A172 (cell line): ENCODE measurements at places on chromosomes 2 and 18. TPM values are rescaled to one million over a fixed set of nuclear protein-coding genes. Genes with fewer than 3 reads are reported as not detected.

- no peak for DNase-seq
Measured at GRCh38 chr2:208489687-208490086, 83.1 kb downstream of the PTH2R start.

DNA sequence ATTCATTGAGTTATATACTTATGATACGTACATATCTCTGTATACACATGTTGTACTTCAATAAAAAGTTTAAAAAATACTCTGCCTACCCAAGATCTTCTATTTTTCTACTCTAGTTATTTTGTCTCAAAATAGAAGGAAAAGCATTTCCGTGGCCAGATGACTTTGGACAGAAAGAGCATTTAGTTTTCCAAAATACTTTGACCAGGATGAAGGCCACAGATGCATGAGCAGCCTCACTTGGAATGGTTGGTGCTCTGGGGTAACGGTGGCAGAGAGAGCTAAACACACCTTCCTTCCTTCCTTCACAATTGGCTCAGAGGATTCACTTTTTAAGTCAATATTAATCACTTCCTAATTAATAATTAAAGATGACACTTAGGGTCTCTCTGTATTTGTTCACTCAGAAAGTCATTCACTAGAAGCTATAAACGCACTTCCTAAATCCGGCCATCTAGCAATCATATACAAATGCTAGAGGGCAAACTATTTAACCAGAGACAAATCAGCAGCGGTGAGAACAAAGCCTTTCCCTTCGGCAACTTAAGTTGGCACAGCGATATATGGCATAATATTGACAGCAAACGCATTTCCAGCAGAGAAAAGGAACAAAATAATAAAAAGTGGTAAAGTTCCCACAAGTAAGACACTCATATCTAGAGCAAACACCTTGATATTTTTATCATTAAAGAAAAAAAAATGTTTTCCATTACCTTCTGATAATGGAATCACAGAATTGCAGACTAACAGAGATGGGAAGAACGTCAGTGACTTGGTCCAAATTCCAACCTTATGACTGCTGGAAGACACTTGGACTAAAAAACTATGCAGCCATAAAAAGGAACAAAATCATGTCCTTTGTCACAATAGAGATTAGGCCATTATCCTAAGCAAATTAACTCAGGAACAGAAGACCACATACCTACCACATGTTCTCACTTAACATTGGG is 55.9 kb upstream of the NARS1 start:
- no peak for DNase-seq

- DNase-seq, result no peak
Measured at GRCh38 chr2:152930501-152930900, 212.1 kb downstream of the ARL6IP6 start.

DNA sequence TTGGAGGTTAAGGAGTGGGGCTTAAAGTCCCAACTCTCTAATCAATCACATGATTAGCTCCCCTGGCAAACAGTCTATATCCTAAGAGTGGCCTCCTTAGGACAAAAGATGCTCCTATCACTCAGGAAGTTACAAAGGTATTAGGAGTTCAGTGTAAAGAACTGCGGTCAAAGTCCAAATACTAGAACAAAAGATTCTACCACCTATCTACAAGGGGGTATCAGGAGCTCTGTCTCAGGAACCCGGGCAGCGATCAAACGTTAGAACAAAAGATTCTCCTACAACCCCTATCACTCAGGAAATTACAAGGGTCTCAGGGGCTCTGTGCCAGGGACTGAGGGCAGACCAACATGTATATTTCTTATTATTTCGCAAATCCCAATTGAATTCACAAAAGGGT is 58.0 kb downstream of the DTNB start:
- DNase-seq, result no peak

DNA sequence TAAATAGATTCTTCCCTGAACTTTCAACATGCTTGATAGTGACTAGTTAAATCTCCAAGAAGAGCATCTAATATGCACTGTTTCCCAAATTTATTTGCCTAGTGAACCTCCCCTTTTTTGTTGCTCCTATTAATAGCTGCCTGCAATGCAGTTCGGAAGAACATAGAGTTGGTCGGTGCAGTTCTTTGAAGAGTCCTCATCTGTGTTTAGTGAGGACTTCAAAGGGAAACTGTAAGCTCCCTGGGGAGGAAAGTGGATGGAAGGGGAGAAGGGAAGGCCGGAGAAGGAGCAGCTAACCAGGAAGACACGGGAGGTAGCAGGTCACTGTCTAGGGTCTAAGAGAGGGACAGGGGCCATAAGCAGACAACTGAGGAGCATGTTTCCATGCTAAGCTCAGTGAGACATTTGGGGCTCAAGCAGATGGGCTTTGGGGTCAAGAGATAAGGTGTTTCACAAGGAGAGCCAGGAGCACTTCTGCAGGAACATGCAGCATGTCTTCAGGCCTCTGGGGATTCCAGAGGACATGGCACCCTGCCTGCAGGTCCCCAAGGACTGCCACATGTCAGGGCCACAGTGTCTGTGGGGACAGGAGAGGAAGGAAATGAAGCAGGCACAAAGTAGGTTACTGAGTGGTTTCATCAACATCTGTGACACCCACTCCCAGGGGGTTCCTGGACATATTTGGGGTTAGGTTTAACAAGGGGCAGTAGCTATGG is 48.7 kb upstream of the ANXA4 start:
- no peak for DNase-seq

- no peak for DNase-seq
Measured at GRCh38 chr18:32634876-32635431, 137.9 kb downstream of the KLHL14 start.

The OST4 gene
- total RNA-seq, result 334 and 356 TPM in 2 replicates

GRCh38 chr2:33167622-33168245 is 221.0 kb downstream of the LTBP1 start:
- DNase-seq, result no peak

The ZAP70 gene
- total RNA-seq, result not detected in 2 replicates

DNA sequence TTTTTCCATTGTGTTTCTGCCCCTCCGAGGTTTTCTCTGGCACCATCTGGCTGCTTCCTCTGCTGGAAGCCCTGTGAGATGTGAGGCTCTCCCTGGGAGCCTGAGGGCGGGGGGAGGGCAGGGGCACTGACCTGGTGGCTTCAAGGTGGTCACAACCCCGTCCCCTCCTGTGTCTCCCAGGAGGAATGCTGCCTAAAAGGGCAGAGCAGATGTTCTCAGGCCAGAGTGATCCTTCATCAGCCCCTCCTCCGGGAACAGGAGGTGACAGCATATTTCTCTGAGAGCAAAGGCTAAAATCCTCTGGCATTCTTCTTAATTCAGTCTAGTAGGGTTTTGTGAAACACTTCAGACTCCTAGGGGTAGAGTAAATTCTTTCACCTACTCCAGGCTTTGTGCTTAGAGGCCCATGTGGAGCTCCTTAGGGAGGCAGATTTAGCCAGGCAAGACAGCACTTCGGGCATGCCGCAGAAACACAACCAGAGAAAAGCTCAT is 18.3 kb upstream of the GREB1 start:
- DNase-seq, result no peak

DNA sequence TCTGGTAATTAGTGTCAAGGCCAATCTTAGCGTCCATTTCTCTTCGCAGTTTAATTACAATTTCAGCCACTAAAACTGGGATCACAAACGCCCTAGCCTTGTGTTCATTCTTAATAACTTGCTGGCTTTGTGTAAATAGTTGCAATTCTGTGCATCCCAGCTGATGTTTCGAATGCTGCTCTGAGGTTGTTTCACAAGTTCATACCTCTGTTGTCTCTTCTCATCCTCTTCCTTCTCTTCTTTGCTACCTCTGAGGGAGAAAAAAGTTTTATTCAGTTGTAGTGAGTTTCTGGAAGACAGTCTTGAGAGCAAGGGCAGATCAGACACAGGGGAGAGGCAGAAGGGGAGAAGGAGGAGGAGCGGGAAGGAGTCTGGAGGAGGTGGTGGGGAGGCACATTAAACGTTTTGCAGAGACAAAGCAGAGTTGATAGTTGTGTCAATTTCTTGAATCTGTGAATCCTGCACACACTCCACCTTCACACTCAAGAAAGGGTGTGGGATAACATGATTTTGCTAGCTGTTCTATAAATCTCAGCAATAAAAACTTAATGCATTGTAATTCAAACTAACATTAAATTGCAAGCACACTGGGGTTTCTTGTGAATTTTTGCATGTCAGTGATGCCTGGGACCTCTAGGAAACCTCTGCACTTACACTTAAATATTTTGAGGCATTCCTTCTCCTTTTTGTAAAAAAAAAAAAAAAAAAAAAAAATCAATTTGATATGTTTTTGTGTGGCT is 6.8 kb downstream of the MEIS1 start:
- DNase-seq, result no peak

DNA sequence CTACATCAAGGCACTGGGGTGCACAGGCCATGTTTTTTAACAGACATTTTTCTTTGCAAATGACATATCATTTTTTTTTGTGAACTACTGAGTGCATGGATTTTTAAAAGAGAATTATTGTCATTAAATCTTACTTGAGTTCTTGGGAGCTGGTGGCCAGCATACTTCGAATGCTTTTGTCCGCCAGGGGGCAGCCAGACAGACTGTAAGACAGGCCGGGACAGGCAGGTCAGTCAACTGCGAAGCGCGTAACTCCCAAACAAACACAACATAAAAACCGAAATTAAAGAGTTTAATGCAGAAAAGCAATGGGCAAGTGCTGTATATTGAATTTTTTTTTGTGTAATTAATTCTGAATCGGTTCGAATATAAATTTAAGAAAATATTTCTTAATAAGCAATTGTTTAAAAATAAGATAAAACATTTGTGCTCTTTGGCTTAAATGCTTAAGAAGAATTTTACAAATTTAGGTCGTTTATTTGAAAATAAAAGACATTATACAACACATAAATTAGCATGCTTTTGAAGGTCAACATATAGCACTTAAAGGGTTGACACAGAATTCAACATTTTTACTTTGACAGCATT is 142.2 kb upstream of the PXDN start:
- peak; percentile 53 for DNase-seq

The ASAP2 gene
- 20.4 and 24.4 TPM in 2 replicates for total RNA-seq

DNA sequence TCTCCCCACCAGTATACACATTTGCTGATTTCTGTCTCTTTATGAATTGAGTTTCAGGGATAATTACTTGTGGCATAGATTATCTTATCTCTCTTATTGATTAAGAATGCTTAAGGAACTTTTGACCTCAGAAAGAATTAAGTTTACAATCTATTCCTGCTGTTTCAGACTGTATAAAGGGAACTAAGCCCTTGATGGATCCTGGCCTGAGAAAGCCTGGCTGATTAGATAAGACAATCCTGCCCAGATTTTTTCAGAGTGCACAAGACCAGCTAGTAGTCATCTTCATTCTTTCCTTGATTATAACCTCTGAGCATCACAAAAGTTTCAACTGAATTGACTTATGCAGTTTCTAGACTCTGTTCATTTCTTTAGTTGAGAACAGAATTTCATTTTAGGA is 22.7 kb upstream of the TFPI start:
- no peak for DNase-seq

The KCNG2 gene
- not detected in 2 replicates for total RNA-seq

DNA sequence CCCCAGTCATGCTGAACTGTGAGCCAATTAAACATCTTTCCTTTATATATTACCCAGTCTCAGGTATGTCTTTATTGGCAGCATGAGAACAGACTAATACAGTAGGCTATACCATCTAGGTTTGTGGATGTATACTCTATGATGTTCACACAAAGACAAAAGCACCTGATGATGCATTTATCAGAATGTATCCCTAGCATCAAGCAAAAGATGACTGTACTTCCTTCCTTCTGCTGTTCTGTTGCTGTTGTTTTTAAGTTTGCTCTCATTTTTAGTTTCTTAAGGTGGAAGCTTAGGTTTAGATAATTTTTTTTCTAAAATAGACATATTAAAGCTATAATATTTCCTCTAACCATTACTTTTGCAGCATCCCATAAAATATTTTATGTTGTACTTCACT is 12.4 kb downstream of the ZSCAN30 start:
- no peak for DNase-seq

The GPR35 gene
- 0.17 and 2.7 TPM in 2 replicates for total RNA-seq

DNA sequence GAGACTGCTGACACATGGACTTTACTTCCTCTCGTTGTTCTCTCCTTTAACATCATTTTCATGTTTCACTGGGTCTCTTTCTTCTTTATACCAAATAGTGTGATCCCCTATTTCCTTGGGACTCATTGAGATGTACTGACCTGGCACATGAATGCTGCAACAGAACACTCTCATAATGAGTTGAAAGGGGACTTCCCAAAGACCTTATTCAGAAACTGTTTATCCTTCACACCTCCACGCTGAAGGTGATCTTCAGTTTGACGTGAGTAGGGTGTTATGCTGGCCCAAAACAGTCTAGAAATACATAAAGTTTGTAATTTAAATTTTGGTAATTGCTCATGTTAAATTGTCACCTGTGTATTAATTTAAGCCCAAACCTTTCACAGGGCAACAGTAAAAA is 1096.8 kb upstream of the GYPC start:
- no peak for DNase-seq
